ENCODE measurements at places on chromosomes 11 and 22. TPM values are rescaled to one million over a fixed set of nuclear protein-coding genes. Genes with fewer than 3 reads are reported as not detected.
A peak's percentile ranks its signal among the peaks of the same experiment; 100 is the strongest.

CATSPERZ gene
- total RNA-seq = 2.3 TPM

DNA sequence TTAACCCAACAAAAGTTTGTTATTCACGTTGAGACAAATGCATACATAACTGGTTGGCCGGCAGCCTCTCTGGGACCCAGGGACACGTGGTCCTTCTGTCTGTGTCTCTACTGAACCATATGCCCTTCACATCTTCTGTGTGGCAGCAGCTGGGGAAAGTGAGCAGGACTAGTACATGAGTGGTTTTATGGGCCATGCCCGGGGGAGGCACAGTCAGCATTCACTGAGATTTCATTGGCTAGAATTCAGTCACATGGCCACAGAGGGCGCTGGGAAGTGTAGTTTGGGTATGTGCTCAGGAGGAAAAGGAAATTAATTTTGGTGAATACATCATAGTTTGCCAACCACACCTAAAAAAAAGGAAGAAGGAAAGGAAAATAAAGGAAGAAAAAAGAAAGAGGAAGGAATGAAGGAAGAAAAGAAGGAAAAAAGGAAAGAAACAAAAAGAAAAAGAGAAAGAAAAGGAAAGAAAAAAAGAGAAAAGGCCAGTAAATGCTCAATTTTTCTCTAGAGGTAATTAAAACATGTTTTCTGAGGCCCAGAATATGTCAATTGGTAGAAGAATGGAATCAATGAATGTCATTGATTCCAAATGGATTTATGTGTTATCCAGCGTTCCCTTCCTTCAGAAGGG is 55.9 kb upstream of the KIRREL3 start:
- peak; percentile 22 for DNase-seq

ALX4 gene
- total RNA-seq = not detected

TMA7B gene
- not detected for total RNA-seq

DNA sequence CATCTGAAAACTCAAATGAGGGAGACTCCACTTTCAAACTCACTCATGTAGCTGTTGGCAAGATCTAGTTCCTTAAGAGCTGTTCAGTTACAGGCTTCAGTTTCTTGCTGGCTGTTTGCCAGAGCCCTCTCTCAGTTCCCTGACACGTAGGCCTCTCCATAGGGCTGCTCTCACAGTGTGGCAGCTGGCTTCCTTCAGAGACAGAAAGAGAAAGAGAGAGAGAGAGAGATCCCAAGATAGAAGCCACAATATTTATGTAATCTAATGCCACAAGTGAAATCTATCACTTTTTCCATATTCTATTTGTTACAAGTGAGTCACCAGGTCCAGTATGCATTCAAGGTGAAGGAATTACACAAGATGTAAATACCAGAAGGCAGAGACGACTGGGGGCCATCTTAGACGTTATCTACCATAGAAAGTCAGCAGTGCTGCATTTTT is 168.8 kb downstream of the RCN1 start:
- DNase-seq = no peak

GRCh38 chr11:87366763-87367405 is 329.1 kb downstream of the TMEM135 start:
- DNase-seq = no peak

TSPAN32 gene
- total RNA-seq = 2.5 TPM

SYT13 gene
- 10.1 TPM for total RNA-seq

- DNase-seq = peak; percentile 13
These were observed 915 bp upstream of the SREBF2 start for GRCh38 chr22:41831828-41832552.

CAPN5 gene
- 30.9 TPM for total RNA-seq

- no peak for DNase-seq
These were observed 153.4 kb upstream of the CADM1 start for GRCh38 chr11:115657586-115657985.

- DNase-seq = no peak
These were observed 142.0 kb upstream of the BDNF start for GRCh38 chr11:27842290-27842689.

GRCh38 chr11:115874843-115875242 is 370.6 kb upstream of the CADM1 start:
- DNase-seq = no peak

CADM1 gene
- total RNA-seq = not detected

PTPN5 gene
- total RNA-seq = not detected

RBMXL2 gene
- total RNA-seq = not detected

GRCh38 chr11:33089776-33090175 is 50.4 kb downstream of the TCP11L1 start:
- peak; percentile 38 for DNase-seq

- DNase-seq = no peak
These were observed 55.7 kb upstream of the PICALM start for GRCh38 chr11:86124251-86125233.

HBG2 gene
- not detected for total RNA-seq

- DNase-seq = no peak
These were observed 95.6 kb downstream of the UVRAG start for GRCh38 chr11:75910426-75911145.

DNA sequence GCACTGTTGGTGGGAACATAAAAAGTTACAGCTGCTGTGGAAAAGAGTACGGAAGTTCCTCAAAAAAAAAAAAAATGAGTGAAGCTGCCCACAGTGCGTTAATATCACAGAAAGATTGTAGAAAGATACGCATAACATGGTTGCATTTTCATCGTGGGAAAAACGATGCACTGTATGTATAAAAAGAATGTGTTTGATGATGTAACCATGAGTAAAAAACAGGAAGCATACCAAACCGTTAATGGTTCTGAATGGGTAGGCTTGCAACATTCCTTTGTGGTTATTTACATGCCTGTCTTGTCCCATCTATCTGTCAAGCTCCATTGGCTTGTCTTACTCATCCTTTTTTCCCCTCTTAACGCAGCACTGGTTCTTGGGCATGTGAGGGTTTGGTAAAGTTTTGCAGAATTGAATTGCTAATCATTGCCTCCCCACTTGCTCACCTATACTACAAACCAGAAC is 33.8 kb upstream of the DKK3 start:
- no peak for DNase-seq

SLC29A2 gene
- 44.9 TPM for total RNA-seq

P2RY2 gene
- 39.5 TPM for total RNA-seq

- DNase-seq = no peak
These were observed 4.5 kb downstream of the POLDIP3 start for GRCh38 chr22:42610186-42610585.

CNTN5 gene
- total RNA-seq = not detected

GRCh38 chr22:48333816-48334735 is 1493.6 kb downstream of the BRD1 start:
- no peak for DNase-seq

ZNF280A gene
- not detected for total RNA-seq

C11orf21 gene
- 0.81 TPM for total RNA-seq

SCN4B gene
- not detected for total RNA-seq

GRCh38 chr11:43498561-43498960 is 139.8 kb downstream of the TTC17 start:
- no peak for DNase-seq

VSTM5 gene
- total RNA-seq = not detected

DNA sequence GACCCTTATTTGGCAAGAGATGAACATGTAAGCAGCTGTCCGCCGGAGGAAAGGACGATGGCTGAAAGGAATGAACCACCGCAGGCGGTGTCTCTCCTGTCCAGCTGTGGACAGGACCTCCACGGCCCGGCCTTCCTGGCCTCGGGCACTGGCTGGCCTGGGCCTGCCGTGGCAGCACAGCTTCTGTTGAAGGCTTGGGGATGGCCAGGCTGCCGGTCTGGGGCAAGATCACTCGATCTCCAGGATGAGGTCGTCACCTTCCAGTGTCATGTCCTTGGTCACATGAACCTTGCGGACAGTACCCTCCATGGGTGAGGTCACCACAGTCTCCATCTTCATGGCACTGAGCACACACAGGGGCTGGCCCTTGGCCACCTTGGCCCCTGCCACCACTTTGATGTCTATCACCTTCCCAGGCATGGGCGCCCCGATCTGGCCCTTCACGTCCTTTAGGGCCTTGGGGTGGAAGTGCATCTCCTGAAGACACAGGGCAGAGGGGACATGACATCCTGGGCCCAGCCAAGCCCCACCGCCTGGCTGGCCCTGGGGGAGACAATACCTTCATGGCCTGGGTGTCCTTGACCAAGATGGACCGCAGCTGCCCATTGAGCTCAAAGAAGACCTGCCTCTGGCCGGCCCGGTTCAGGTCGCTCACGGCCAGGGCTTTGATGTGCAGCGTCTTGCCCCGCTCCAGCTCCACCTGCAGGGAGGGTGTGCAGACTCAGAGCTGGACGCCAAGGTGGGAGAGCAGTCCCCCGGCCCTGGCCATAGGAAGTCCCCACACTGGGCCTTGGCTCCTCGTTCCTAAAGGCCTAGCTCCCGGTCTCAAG is 5.6 kb downstream of the RCE1 start:
- DNase-seq = no peak

- no peak for DNase-seq
These were observed 43.1 kb upstream of the GRAMD1B start for GRCh38 chr11:123386796-123387510.

THRSP gene
- total RNA-seq = not detected

GRCh38 chr22:29313126-29313575 is 2.3 kb downstream of the RASL10A start:
- DNase-seq = no peak

DNA sequence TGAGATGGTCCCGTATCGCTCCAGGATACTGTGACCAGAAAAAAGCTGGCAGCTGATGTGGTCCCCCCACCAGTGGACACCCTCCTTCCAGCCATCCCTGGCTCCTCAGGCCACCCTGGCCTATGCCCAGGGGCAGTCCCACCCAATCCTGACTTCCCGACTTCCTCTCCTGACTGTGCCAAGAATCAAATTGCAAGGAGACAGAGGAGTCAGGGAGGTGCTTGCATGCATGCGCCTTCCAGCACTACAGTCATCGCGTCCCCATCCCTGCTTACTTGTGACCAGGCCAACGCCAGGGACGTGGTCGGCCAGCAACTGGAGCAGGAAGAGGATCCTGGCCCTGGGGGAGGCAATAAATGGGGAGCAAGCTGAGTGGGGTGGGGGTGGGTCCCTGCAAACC is 3.6 kb upstream of the FREY1 start:
- DNase-seq = no peak

MS4A3 gene
- not detected for total RNA-seq

DNA sequence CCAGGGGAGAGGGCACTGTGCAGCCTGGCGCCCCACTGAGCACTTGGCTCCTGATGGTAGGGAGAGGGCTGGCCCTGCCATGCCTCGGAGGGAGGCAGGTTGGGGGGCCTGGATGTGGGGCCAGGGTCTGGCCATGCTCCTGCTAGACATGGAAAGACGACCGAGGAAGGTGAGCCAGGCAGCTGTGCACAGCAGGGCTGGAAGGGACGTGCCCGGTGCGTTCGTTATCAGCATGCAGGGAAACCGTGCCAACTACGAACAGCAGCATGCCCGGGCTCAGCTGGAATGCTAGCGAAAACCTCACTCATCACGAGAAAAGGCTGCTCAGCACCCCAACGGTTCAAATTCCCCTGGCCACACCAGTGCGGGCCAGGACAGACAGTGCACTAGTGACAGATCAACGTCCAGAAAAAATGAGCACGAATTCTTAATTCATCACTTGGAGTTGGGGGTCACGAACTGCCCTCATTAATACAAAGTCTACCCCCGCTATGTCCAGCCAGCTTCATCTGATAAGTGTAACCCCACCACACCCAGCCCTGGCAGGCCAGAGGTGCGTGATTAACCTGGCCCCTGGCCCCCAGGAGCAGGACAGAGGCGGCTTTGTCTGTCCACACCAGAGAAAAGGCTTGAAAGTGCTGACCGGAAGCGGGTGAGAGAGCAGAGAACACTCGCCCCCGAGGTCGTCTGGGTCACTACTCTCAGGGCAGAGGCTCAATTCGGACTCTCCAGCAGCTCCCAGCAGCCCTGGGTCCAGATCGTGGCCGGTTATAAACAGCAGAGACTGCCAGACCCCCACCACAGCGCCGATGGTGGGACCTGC is 84.2 kb downstream of the CELSR1 start:
- DNase-seq = no peak

GRCh38 chr22:28937206-28938025 is 54.0 kb downstream of the ZNRF3 start:
- DNase-seq = no peak

DNA sequence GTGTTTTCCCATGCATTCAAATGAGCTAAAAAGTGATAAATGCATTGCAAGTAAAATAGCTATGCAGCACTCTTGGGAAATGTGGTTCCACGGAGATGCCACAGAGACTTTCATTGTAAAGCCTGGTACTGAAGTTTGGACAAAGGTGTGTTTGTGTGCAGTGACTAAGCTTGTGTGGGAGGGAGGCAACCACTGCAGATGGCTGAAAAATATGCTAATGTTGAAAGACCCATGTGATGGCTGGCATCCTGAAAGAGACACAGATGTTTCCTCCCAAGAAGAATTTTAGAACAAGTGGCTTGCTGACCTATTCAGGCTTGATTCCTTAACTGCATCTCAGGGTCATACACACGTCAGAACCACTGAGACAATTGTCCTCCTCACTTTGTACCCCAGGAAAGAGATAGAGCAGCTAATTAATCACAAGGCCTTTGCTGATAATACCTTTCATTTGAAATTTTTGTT is 73.8 kb downstream of the FAM76B start:
- no peak for DNase-seq

DNA sequence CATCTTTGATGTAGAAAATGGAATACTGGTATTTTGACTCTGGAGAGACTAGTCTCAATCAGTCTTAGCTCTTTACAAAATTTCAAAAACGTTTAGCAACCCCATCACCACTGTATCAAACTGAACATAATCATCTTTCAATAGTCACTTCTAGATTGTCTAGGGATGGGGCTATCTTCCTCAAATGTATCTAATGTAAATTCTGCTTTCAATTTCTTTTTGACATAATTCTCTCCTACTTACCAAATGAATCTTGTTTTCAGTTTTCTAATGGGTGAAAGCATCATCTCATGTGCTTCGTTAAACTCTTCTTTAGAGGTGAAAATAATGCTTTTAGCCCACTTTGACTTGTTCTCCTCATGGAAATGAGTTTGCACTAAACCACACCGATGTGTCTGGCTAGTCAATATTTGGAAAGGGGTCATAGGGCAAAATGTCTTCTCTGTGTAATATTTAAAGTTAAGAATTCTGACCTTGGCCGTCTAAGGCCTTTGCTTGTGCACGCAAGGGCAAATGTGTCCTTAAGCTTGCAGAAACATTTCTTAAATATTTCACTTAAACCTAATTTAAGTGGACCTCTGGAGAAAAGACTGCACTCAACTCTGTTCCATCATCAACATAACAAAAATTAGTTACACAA is 5.2 kb downstream of the SIK3 start:
- no peak for DNase-seq
